ENCODE measurements at places on chromosomes 4 and X.

DNA sequence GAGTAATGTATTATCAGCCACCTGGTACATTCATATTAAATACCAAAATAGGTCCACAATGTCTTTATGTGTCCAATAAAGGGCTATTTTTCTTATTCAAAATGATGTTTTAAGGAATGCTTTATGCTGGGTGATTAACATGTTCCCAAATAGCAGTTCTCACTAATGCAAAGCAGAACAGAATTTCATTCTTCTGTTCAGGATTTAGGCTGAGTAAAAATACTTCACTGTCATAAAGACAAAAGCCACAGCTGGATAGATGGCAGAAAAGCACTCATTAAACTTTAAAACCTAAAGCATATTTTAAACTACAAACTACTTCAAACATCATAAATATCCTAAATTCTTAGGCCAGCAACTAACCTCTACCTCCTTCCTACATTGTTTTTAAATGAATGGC lies 244.0 kb downstream of the TMA16 start:
- no peak for DNase-seq

GRCh38 chrX:136636121-136636520 lies 11.8 kb upstream of the CD40LG start:
- no peak for DNase-seq

GRCh38 chr4:53012738-53013137 lies 150.6 kb downstream of the RASL11B start:
- DNase-seq, result no peak

DNA sequence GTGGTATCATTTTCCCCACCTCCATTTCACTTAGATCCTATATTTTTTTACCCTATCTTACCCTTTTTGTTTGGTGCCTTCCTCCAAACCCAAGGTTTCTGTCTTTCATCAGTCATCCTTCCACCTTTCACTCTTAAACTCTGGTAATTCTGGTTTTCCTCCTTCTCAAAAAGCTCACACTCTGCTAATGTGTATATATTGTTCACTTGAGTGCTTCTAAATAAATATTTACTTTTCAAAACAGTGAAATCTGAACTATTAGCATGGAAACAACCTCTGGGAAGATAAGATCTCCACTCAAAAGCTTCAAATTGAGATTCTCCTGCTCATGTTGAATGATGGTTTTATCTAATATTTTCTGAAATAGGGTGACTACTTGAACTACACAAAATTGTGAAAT lies 21.5 kb downstream of the XIAP start:
- no peak for DNase-seq

GRCh38 chr4:83074086-83074704 lies 39.2 kb downstream of the COPS4 start:
- no peak for DNase-seq

GRCh38 chr4:5780831-5781480 lies 70.0 kb downstream of the EVC start:
- no peak for DNase-seq

DNA sequence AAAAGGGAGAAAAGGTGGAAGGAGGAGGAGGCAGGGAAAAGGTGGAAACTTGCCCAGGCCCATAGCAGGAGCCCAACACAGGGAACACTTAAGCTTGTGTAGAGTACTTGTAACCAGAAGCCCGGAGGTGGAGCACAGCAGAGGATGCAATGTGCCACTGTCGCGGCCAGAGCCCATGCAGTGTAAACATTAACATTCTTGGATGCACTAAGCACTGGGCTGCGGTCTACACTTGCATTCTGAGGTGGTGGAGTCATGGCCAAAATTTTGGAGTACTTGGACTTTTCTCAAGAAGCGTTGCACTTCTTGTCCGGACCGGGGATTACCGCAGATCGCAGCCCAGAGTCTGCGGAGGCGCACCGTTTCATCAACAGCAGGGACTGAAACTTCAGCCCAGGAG lies 4.5 kb upstream of the RHOXF1 start:
- no peak for DNase-seq

GRCh38 chr4:154307451-154307850 lies 184.1 kb downstream of the DCHS2 start:
- DNase-seq, result no peak

DNA sequence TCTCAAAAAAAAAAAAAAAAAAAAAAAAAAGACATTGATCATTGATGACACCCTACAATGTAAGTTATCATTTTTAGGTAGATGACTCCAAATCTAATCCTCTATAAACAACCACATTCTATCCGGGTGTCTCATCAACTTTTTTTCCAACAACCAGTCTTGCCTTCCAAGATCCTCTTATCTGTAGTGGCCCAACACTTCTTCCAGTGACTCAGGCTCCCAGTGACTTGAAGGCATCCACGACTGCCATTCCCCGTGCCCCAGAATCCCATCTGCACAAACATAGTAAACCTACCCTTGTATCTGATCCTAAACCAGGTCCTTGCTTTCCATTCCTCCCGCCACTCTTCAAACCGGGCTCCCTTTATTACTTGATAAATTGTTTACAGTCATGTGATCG lies 15.6 kb upstream of the TSPAN5 start:
- no peak for DNase-seq

DNA sequence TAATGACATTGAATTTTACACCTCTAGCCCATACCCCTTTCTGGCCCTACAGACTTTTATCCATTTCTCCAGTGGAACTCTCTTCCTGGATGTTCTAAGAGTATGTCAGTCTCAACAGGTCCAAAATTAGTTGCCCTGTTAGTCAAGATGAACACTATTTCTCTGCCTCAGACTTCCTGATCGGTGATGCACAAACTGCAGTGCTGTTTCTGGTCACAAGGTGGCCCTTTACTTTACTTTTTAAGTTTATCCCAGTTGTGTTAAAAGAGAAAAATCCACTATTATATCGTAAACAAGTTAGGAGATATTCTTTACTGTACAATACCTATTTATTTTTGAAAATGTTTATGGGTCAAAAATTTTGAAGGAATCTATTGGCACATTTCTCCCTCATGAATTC lies 13.1 kb downstream of the TCEAL7 start:
- no peak for DNase-seq

- no peak for DNase-seq
Observed at GRCh38 chr4:86586160-86586572, 7.9 kb upstream of the PTPN13 start.

GRCh38 chr4:92198711-92199110 lies 105.1 kb upstream of the GRID2 start:
- no peak for DNase-seq

- no peak for DNase-seq
Observed at GRCh38 chrX:65300104-65300809, 234.3 kb downstream of the LAS1L start.

- DNase-seq, result no peak
Observed at GRCh38 chr4:18454349-18454748, 432.8 kb upstream of the LCORL start.

GRCh38 chr4:146029147-146029546 lies 90.5 kb upstream of the ZNF827 start:
- no peak for DNase-seq

GRCh38 chrX:78548012-78548411 lies 111.1 kb downstream of the RTL3 start:
- DNase-seq, result no peak

DNA sequence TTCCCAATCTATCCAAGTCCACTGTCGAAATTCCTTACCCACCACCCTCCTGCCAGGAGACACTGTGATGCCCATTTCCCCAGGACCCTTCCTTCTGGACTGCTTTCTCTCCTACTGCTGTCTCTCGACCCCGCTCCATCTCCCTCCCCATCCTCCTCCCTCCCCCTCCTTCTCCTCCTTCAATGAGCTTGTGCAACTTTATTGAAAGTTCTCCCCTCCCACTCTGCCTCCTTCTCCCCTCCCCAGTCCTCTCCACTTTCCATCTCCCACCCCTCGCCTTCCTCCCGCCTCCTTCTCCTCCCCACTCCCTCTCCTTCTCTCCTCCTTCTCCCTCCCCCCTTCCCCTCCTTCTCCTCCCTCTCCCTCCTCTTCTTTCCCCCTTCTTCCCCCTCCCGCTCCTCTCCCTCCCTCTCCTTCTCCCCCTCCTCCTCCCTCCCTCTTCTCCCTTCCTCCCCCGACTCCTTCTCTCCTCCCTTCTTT lies 116.6 kb upstream of the FAT1 start:
- no peak for DNase-seq

DNA sequence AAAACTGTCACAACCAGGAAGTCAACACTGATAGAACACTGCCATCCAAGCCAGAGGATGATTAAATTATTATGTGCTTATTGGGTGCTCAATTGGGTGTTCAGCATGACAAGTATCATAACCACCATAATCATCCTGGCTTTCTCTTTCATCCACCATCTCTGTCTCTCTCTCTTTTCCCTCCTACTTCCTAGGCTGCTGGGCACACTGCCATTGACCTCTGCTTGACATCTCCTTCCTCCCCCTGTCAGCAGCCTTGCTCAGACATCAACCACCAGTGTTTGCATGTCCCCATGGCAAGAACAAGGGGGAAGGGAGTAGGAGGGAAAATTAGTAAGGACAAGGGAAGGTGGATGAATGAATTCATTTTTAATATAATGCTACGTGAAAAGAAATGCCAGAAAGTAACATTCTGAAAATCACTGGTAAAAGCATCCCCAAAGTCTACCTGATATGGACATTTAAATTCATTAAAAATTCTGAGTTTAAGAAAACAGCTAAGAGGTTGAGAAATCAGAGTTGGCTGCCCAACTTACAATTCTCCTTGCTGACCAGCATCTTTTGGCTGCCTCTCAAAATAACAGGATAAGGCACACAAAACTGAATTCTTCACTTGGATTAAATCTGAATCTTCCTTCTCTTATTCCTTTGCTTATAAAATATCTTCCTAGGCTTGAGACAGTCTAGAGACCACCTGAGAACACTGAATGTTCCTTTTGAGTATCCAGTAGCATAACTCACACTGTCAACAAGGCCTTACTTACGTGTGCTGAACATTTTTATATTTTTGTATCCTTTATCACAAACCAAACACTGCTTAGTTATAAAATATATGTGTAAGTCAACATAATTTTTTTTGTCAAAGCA lies 48.5 kb downstream of the SNCA start:
- no peak for DNase-seq

GRCh38 chrX:24148535-24149350 lies 786 bp upstream of the ZFX start:
- DNase-seq, result no peak

DNA sequence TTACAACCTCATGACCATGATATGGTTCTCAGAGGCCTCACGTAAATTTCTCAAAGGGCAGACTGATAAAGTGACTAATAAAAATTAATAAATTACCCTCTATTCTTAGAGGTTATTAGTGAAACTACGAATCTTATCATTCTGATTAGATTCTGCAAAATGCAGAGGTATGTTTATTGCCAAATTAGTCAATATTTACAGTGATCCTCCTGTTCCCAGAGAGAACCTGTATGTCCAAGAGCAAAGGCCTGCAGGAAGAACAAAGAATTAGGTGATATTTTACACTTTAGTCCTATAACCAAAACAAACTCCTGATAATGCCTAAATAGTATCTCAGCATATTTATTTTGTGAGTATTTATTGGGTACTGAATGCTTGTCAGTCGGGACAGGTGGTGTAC lies 58.1 kb downstream of the FAM13A start:
- DNase-seq, result no peak

- no peak for DNase-seq
Observed at GRCh38 chrX:45992402-45993123, 552.7 kb downstream of the ZNF674 start.

DNA sequence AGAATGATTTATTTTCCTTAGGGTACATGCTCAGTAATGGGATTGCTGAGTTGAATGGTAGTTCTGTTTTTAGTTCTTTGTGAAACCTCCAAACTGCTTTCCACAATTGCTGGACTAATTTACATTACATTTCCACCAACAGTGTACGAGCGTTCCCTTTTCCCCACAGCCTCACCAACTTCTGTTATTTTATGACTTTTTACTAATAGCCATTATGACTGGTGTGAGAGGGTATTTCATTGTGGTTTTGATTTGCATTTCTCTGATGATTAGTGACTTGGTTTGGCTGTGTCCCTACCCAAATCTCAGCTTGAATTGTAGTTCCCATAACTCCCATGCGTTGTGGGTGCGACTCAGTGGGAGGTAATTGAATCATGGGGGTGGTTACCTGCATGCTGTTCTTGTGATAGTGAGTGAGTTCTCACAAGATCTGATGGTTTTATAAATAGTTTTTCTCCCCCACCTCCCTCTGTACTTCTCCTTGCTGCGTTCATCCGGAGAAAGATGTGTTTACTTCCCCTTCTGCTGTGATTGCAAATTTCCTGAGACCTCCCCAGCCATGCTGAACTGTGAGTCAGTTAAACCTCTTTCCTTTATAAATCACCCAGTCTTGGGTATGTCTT lies 95.1 kb downstream of the GBA3 start:
- DNase-seq, result no peak

GRCh38 chr4:119851649-119852048 lies 215.0 kb downstream of the MAD2L1 start:
- DNase-seq, result no peak

- no peak for DNase-seq
Observed at GRCh38 chr4:87103691-87104187, 116.7 kb downstream of the KLHL8 start.

DNA sequence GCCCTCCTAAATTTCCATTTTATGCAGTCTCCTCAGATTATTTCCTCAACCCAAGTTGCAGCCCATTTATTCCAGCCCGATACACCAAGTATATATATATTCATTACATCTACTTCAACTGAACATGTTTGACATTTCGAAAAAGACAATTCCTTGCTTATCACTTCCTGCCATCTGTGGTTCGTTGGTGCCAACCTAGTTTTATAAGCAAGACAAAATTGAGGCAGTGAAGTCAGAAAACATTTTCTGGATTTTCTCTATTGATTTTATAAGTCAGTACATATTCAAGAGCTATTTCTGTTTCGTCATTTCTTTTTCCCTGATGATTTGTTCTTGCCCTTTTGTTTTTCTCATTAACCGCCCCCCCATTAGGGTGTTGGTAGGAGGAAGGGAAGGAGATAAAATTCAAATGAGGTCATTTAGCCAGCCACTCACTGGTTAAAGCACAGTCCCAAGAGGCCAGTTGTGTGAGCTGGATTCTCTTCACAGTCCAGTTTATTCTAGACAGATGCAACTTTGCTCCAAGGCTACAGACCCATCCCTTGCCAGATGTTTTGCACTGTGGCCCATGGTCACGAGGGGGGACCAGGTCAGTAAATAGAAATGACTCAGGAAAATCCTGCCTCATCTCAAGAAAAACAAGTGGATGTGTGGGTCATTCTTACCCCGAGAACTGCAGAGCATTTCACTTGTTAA lies 20.3 kb upstream of the VEGFD start:
- DNase-seq, result no peak

DNA sequence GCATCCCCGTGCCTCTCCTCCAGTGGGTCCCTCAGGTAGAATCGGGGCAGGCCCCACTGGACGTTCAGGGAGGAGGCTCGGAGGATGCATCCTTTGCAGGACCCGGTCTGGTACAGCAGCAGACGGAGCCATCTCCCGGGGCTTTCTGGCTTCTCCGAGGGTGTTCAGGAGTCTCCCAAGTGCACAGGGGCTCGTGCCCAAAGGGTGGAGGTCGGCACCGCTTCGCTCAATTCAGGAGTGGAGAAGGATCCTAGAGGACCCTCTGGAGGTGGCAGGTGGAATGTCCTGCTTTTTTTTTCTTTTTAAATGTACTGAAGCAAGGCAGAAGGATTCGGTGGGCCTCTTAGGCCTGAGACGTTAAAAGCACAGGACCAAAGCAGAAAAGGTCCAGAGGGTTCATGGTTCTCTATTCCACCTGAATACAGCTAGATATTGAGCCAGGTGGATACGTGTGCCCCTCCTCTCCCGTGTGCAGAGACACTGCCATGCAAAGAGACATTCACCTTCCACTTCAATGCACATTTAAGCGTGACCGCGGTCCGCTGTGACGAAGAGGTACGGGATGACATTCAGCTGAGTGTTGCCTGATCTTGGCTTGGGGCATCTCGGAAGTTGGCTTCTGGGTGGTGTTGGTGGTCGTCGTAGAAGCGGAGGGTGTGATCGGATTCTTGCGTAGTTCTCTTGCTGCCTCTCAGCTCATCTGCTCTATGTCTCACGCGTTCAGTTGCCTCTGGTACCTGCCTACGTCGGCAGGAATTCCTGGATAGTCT lies 281.2 kb upstream of the AGTR2 start:
- DNase-seq, result no peak

Data from cortex of kidney (tissue), 1 donor.